ENCODE measurements at places on chromosomes 1 and 21.
A peak's percentile ranks its signal among the peaks of the same experiment; 100 is the strongest.

DNA sequence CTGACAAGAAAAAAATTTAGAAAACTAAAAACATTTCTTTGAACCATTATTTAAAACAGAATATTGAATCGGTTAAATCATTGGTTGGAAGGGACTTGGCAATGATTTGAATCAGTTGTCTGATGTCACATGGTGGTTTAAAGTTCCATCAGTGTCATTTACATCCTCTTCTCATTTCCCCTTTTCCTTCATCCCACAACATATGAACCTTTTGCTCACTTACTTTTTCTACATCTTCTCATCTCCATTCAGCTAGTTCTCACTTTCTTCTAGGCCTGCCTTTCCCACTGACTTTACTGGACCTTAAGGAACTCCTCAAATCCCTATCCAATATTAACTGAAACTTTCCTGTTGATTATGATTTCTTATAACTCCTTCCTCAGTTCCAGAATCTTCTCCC lies 58.5 kb downstream of the PHACTR4 start:
- DNase-seq: peak; percentile 7

DNA sequence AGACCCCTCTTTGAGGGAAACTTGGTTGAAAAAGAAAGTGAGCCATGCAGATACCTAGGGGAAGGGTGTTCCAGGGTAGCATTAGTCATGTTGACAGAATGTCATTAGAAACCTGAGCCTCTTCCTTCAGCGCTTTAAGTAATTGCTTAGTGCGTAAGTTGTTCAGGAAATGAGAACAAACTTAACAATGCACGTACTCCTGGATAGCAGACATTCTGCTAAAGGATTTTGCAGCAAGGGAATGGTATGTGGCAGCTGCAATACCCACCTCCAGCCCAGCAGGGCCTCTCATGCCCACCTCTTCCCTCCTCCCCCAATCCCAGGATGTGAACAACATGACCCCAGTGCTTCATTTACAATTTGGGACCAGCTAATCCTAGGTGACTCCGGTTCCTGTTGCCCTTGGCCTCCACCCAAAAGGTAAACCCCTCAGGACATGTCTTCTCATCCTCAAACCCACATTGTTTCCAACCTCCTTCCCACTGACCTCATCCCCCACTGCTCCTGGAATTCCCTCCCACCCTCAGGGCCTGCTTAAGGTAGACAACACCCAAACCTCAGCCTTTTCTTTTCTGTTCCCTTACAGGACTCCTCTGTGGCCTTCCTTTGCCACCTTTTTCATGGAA lies 98.0 kb upstream of the BCAR3 start:
- no peak for DNase-seq

DNA sequence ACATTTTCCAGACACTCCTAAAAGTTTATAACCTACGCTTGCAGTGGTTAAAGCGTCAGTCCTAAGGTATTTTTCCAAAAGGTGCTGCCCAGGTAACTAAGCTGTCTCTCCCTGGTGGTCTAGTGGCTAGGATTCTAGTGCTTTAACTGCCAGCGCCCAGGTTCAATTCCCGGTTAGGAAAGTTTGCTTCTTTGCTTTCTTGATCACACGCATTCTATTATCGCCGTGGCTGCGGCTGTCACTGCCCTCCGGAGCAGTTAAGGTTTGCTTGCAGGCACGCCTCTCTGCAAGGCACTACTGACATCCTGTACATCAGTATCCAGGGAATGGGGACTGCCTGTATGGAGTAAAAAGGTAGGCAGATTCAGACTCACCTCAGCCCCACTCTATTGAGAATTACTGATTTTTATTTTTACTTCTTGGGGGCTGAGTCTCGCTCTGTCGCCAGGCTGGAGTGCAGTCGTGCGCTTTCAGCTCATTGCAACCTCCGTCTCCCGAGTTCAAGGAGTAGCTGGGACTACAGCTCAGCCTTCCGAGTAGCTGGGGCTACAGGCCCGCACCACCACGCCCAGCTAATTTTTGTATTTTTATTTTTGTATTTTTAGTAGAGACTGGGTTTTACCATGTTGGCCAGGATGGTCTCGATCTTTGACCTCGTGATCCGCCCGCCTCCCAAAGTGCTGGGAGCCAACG lies 53.2 kb upstream of the CFAP126 start:
- no peak for DNase-seq

- no peak for DNase-seq
These were observed 15.5 kb upstream of the PRDM16 start for GRCh38 chr1:3053366-3053980.

DNA sequence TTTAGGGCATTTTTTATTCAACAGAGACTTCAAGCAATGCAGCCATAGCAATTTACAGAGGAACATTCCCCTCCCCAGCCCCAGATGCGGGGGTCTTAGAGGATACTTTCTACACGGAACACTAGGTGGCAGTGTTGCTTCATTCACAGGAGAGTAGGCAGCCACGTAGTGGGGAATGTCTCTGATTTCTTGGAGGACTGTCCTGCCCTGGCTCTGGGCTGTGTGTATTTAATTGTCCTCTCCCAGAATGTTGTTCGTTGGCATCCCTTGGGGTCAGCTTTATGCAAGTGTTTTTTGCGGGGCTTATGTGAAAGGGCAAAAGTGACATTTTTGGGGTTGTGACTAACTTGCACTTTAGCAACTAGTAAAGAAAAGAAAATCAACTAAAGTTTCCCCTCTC lies 96.9 kb downstream of the PAPPA2 start:
- DNase-seq: peak; percentile 77

DNA sequence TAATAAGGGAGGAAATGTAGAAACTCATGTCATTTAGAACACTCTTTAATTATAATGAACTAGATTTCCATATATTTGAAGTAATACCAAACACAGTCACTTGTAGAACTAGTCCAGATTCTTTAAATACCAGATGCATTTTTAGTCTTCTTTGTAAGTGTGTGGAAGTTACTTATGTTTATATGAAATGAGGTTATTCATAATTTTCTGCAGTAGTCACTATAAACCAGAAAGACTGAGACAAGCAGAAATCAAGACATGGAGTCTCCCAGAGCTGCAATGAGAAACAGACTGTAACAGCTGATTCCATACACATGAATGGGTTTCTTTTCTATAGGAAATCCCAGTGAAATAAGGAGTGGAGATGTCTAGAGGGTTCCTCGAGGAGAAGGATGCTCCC lies 216.6 kb upstream of the ZP4 start:
- DNase-seq: no peak

DNA sequence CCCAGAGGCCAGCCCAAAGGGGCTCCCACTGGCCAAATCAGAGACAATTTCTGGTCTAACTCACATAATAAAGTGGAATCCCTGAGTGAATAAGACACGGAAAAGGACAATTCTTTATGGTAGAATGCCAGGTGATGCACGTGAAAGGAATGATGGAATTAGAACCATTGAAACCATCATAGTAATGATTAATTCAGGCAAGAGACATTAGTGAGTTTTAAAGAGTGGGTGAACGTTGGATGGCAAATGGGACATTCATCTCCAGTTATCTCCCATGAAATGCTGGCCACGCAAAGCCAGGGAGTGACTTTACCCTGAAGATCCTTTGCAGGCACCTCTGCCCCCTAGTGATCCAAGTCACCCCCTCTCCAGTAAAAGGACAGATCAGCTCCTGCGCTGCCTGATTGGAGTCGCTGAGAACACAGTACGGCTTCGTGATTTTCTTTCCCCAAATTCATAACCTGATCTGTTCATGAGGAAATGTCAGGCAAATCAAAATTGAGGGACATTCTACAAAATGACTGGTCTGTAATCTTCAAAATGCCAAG lies 87.5 kb downstream of the AJAP1 start:
- no peak for DNase-seq

DNA sequence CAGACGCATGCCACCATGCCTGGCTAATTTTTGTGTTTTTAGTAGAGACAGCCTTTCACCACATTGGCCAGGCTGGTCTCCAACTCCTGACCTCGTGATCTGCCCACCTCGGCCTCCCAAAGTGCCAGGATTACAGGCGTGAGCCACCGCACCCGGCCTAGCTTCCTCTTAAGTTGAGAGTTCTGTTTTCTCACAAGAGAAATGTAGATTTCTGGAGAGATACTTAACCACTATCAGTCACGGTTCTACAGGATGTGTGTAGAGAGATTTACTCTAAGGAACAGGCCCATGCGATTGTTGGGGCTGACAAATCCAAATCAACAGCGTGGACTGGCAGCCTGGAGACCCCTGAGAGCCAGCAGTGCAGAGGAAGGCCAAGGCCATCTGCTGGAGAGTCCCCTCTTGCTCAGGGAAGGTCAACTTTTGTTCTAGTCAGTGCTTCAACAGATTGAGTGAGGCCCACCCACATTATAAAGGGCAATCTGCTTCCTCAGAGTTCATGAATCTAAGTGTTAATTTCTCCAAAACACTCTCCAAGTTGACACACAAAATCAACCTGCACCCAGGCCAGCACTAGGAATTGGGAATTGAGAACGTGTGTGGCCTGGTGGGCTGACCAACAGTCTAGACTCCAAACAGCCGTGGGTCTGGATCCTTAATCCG lies 38.7 kb downstream of the CHAF1B start:
- no peak for DNase-seq

DNA sequence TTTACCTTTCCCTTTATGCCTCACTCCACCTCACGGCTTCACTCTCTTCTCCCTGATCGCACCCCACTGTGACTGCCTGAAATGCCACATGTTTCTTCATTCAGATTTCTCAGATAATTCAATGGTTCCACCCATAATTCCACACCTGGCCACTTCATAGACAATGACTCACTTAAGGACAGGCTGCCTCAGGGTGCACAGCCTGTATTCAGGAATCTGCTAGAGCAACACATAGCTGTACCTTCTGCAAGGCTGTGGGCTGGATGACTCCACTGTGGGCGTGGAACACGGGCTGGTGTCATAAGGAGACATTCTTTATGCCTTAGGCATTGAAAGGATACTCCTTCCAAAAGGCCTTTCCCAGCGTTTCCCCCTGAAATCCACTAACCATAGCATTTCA lies 36.1 kb downstream of the L1TD1 start:
- no peak for DNase-seq

GRCh38 chr1:61618755-61619154 lies 106.2 kb downstream of the TM2D1 start:
- DNase-seq: no peak

DNA sequence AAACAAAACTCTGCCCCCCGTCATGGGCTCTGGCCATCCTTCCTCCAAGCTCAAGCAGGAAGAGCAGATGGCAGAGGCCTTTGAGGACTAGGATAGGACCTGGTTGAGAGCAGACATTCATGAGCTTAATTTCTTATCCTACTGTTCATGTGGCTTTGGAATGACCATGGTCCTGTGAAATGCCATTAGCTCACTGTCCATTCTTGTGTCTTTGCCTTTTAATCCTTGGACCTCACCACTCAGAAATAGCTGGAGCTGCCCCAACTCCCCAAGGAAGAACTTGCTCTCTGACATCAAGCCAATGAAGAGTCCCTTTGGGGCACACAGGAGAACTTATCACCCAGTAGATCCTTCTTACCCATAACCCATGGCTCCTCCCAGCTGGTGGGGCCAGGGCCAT lies 11.6 kb upstream of the FAM20B start:
- DNase-seq: no peak
